ENCODE measurements at places on chromosomes 12 and 14.

DNA sequence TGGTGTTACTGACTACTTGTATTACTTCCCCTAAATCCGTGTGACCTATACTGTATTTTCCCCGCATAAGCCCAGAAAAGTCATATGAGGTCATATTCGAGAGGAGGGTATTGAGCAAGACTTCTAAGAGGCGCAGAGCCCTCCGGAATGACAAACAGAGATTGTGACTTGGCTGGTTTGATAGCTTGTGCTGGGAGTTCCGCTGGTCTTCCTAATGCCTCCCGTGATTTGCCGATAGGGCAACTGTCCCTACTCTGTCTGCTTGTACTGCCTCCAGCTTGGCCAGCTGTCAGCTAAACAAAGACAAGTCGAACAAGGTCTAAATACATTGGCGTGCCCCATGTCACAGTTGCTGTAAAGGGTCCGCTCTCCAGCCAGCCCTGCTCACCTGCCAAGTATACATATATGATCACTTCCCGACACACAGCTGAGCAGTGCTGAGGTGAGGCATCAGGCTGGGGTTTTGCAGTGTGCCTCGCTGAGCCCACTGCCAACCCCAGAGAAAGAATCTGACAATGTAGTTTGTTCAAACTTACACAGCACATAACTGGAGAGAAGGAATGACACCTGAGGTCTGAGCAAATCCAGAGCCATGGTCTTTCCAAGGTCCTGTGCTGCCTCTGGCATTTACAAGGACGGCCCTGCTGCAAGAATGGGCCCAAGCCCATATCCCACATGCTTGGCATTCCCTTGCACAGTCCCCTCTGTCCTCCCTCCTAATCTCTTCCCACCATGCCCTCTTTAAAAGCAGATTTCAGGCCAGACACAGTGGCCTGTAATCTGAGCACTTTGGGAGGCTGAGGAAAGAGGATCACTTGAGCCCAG is 23.7 kb downstream of the LGMN start:
- DNase-seq, result no peak

GRCh38 chr12:12722435-12723148 is 5.4 kb downstream of the CDKN1B start:
- DNase-seq, result no peak

GRCh38 chr12:73421832-73422231 is 1115.8 kb upstream of the ATXN7L3B start:
- DNase-seq, result no peak

GRCh38 chr12:48881686-48882314 is 16.1 kb upstream of the RND1 start:
- DNase-seq, result no peak

DNA sequence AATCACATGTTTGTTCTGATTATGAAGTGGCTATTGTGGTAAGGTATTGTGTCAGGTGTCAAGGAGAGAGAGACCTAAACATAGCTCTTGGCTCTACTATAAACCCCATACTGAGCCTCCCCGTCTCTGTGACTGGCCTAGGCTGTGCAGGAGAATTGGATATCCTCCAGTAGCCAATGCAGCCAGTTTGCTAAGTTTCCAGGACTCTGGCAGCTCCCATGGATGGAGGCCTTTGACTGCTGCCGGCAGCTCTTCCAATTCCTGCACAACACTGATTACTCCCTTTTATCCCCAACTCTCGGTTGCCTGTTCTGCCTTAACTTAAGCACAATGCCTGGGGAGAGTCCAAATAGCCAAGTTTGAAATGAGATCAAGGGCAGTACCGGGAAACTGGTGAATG is 59.3 kb downstream of the ABCC9 start:
- DNase-seq, result no peak

DNA sequence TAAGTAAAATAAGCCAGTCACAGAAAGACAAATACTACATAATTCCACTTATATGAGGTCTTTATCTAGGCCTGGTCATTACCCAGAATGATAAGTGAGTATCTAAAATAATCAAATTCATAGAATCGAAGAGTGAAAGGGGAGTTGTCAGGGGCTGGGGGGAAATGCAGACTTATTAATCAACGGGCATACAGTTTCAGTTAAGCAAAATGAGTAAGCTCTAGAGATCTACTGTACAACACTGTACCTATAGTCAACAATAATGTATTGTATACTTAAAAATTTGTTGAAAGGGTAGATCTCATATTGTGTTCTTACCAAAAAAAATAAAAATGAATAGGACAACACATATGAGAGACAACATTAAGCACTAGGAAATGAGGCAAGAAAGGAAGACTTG is 13.3 kb downstream of the BTBD7 start:
- no peak for DNase-seq

DNA sequence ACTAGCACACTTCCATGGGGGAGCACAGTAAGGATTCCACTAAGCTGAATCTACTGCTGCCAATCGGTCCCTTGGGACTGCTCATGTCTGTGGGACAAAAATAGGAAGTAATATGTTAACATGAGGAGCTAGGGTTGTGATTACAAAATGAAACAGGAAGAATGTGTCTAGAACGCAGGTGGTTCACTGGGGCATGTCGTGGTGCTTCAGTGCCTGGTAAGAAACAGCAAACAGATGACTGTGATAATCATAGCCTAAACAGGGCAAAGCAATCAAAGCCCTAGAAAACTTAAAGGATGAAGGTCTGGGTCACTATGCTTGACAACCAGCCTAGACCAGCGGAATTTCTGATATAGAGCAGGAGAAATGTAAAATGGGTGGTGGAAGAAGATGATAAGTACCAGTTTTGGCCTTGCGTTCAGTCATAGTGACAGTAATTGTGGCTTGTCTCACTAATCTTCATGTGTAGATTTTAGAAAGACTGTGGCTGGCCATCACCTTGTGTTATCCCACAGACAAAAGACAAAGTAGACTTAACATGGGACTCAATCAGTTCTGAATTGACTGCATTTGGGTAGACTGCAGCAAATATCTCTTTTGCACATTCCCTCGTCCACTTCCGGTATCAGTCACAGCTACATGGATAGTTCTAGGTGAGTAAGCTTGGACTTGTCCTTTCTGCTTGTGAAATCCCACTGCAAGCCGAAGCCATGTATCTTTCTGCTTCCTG is 51.4 kb downstream of the WASHC3 start:
- no peak for DNase-seq

GRCh38 chr14:86013641-86014040 is 483.7 kb downstream of the FLRT2 start:
- no peak for DNase-seq

GRCh38 chr12:7856516-7856915 is 16.2 kb downstream of the SLC2A14 start:
- DNase-seq, result no peak

DNA sequence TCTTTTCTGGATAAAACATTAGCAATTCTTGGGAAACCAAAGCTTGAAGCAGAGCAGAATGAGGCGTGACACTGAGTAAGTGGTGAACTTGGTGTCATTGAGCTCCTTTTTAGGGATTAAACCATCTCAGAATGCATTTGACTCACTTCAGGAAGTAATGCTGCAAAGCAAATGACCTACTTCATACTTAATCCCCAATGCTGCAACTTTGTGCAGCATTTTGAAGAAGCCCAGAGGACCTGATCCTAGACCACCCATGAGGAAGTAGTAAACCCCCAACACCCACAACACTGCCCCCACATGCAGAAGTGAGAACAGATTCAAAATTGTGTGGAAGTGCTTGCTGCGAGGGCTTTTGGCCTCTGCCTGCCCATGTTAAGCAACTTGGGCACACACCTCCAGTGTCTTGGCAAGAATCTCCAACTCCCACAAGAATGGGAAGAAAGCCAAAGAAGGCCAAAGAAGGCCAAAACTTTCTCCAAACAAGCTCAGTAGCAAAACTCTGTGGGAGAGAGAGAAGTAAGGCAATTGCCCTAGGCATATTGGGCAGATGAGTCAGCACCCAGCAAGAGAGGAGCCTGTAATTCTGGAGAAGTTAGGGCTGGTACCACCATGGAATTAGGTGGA is 69.2 kb upstream of the ETV6 start:
- DNase-seq, result no peak

All from mesothelial cell of epicardium (in vitro differentiated cells).